ENCODE measurements at places on chromosomes 1 and 21. TPM values are rescaled to one million over a fixed set of nuclear protein-coding genes. Genes with fewer than 3 reads are reported as not detected.

The CDA gene
- 7.4 TPM for total RNA-seq

The PERM1 gene
- total RNA-seq = not detected

GRCh38 chr1:24705260-24706073, 39.8 kb upstream of the CLIC4 start:
- no peak for DNase-seq
- peak overlapping the region; percentile 40 for H3K27ac ChIP-seq
- H3K4me1 ChIP-seq = peaks cover 59% of the 10 kb centered on the region
- H3K4me3 ChIP-seq = no peak overlapping the region
- H3K36me3 ChIP-seq = no peaks in the 10 kb centered on the region

- no peaks in the 10 kb centered on the region for H3K4me1 ChIP-seq
- DNase-seq = no peak
- no peak overlapping the region for H3K27ac ChIP-seq
- H3K4me3 ChIP-seq = no peak overlapping the region
- H3K36me3 ChIP-seq = no peaks in the 10 kb centered on the region
These were observed 26.5 kb upstream of the VAV3 start for GRCh38 chr1:107991371-107992066.

- H3K36me3 ChIP-seq = no peaks in the 10 kb centered on the region
- peak; percentile 9 for DNase-seq
- peaks cover 23% of the 10 kb centered on the region for H3K4me1 ChIP-seq
- H3K27ac ChIP-seq = peak overlapping the region; percentile 83
These were observed 12.3 kb downstream of the TNFRSF1B start for GRCh38 chr1:12179111-12179519.

- H3K4me3 ChIP-seq = no peak overlapping the region
- no peak for DNase-seq
- H3K27ac ChIP-seq = no peak overlapping the region
- H3K36me3 ChIP-seq = peaks cover 26% of the 10 kb centered on the region
These were observed 78.0 kb downstream of the USP1 start for GRCh38 chr1:62514746-62515423.

DNA sequence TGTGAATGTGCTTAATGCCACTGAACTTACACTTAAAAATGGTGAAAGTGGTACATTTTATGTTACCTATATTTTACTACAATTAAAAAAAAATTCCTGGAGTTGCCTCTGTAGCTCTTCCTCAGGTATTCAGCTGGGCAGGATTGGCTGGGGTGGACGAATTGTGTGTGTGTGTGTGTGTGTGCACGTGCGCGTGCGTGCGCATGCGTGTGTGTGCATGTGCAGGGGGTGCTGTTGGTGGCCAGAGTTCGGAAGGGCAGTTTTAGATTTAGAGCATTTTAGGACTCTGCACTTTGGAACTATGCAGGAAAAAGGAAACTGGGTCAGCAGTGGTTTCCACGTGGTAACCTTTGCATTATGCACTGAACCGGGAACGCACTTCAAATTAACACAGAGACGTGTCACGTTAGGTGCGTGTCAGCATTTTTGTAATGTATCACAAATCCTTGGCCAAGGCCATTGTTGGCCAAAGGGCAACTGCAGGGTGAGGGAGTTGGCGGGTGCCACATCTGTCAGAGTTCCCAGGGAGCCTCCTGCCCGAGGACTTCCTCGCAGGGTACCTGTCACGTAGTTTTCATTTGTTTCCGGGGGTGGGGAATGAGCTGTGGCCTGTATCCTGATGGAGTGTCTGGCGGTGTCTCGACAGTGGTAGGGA, 312.8 kb downstream of the CAMTA1 start:
- no peak overlapping the region for H3K27ac ChIP-seq
- H3K4me1 ChIP-seq = peaks cover 7% of the 10 kb centered on the region
- no peak for DNase-seq
- H3K27me3 ChIP-seq = peaks cover 37% of the 10 kb centered on the region
